Natural killer cell (primary cell): ENCODE measurements at places on chromosomes 3 and 15.
A peak's percentile ranks its signal among the peaks of the same experiment; 100 is the strongest.

DNA sequence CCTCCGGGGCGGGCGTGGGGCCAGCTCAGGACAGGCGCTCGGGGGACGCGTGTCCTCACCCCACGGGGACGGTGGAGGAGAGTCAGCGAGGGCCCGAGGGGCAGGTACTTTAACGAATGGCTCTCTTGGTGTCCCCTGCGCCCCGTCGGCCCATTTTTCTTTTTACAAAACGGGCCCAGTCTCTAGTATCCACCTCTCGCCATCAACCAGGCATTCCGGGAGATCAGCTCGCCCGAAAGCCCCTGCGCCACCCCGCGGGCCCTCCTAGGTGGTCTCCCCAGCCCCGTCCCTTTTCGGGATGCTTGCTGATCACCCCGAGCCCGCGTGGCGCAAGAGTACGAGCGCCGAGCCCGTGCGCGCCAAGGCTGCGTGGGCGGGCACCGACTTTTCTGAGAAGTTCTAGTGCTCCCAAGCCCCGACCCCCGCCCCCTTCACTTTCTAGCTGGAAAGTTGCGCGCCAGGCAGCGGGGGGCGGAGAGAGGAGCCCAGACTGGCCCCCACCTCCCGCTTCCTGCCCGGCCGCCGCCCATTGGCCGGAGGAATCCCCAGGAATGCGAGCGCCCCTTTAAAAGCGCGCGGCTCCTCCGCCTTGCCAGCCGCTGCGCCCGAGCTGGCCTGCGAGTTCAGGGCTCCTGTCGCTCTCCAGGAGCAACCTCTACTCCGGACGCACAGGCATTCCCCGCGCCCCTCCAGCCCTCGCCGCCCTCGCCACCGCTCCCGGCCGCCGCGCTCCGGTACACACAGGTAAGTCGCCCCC is at the start of gene THBS1:
Gene THBS1 (plus strand): TSS at position 595 of the 757 bp plus-strand sequence. CDS start 779 bp downstream, outside the sequence.
- DNase-seq = peak; percentile 39

- DNase-seq = no peak
Measured at GRCh38 chr3:97994328-97994945, 22.2 kb upstream of the RIOX2 start.

DNA sequence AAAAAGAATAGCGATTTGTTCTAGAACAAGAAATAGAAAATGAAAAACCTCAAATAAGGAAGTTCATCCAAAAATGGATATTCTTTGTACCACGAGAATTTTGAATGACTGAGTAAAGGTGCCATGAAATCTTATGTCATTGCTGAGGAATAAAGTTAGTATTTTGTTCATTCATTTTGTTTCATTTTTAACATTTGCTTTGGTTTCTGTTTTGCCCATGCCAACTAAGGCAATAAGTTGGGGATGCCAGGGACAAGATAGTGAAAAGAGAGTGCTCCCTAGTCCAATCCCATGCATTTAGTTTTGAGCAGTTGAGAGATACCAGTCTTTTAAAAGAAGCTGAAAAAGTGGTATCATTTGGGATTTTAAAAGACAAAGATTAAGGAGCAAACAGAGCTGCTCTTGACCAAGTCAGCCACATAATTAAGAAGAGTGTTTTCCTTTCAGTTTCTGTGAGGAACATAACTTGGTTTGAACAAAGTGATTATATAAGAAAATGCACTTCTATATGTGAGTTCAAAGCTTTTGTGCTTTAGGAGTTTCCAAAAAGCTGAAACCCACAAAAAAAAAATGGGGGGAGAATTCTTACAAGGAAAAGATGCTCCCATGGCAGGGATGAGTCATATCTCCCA is 201.4 kb downstream of the PLOD2 start:
- no peak for DNase-seq

- DNase-seq = no peak
Measured at GRCh38 chr3:36193448-36193847, 186.9 kb upstream of the STAC start.

GRCh38 chr3:186413615-186414415 is 51.8 kb upstream of the DGKG start:
- peak; percentile 27 for DNase-seq

DNA sequence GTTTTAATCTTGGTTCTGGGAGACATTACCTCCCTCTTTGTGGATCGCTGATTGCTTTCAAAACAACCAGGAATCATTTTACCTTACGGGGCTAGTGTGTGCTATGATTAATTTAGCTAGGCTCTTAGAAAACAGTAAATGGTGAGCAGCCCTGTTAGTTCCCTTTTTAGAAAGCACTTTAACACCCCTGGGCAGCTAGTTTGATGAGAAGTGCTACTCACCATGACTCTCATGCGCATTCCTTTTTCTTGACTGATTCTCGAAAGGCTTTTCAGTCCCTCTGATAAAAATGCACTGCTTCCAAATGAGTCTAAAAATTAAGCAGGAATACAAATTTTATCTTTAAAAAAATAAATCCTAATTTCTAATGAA is 75.3 kb upstream of the LEKR1 start:
- no peak for DNase-seq

GRCh38 chr3:57779666-57780065 is 23.6 kb downstream of the SLMAP start:
- DNase-seq = no peak

DNA sequence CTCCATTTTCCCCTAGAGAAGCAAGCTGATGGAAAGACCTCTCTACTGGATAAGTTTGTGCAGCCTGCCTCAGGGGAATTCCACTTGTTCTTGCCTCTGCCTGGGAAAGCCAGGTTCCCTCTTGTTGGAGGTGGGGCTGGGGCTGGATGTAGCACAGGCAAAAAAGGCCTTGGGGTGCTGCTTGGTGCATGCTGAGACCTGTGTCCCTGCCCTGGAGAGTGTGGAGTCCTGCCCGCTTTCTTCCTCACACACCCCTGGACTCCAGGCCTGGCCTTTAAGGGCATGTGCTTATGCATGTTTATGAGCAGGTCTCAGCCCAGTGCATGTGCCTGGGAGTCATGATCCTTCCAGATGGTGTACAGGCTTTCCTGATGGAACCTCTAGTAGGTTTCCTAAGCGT is 23.5 kb upstream of the JMJD7 start:
- DNase-seq = no peak

DNA sequence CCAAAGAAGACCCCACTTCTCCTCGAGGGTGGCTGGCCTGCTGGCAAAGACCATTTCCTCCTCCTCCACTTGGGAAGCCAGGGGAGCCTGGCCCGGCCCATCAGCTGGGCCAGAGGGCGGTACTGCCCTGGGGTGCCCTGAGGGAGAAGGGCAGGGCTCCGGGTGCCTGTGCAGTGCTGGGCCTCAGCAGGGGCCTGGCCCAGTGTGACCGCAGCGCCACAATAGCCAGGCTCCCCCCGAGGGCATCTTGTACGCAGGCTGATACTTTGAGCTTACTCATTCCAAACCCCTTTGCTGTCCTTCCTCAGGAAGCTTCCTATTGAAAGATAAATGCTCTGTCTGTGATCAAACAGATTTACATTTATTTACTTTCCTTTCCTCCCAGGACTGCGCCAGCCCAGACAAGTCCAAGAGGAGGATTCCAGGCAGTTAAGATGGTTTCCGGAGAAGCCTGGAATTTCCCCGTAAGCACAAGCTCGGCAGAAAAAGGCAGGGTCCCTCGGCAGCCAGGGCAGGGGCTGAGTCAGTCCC is 240.1 kb downstream of the XXYLT1 start:
- DNase-seq = no peak

- DNase-seq = no peak
Measured at GRCh38 chr3:129560911-129561594, 18.1 kb downstream of the H1-8 start.

GRCh38 chr3:194091141-194091540 is 44.8 kb upstream of the HES1 start:
- no peak for DNase-seq

DNA sequence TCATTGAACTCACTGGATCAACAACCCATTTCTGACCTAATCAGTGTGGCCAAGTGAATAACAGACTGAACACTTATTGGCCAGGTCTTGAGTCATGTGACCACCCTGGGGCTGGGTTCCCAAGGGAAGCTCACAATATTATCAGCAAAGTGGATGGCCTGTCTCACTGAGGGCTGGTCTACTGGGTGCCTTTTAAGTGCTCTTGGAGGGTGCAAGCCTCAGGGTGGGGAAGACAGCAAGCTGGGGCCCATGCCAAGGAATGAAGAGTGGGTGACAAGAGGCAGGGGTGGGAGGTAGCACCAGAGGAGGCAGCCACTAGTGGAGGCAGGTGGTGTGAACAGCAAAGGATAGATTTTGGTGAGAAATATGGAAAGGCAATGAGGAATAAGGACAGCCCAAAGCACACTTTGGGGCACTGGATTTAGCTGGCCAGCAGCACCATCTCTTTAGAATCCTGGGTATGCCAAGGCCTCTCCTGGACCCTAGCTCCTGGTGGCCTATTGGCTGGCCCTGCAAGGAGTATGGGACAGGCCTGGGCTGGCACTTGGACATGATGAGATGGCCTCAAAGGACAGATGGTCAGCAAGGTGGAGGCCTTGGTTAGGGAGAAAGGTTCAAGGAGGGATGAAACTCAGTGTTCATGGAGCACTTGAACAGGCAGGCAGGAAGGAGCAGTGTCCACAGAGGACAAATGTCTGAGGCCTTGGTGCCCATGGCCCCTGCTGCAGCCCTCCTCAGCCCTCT is 34.2 kb downstream of the HMCES start:
- DNase-seq = peak; percentile 24

DNA sequence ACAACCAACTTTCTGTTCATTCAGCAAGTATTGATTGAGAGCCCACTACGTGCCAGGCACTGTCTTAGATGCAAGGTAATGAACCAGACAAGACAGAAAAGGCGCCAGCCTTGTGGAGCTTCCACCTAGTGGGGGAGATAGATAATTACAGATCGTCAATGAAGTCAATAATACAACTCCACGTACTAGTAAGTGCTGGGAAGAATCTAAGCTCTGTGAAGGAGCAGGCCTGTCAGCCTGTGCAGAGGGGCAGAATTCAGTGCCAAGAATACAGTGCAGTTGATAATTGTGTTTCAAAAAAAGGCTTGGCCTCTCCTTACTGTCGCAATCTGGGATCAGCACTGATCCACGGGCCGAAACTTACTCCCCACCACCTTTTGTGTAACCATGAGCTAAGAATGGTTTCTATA is 186.3 kb downstream of the FEZF2 start:
- DNase-seq = no peak

DNA sequence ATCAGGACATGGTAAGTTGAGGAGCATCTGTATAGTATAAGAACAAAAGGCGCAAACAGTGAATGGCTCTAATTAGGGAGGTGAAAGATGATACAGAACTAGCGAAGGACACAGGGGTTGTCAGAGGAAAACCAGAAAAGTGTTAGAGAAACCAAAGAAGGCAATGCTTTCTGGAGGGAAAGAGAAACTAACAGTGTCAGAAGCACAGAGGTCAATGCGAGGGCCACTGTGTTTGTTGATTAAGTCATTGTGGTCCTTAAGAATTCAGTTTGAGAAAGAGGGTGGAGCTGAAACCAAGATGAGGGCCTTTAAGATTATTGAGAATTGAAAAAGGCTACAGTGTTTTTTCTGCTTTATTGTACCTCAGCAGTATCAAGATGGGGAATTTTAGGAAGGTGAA is 28.8 kb downstream of the ATG7 start:
- peak; percentile 48 for DNase-seq

GRCh38 chr3:196149375-196149774 is 61.8 kb downstream of the ZDHHC19 start:
- no peak for DNase-seq

DNA sequence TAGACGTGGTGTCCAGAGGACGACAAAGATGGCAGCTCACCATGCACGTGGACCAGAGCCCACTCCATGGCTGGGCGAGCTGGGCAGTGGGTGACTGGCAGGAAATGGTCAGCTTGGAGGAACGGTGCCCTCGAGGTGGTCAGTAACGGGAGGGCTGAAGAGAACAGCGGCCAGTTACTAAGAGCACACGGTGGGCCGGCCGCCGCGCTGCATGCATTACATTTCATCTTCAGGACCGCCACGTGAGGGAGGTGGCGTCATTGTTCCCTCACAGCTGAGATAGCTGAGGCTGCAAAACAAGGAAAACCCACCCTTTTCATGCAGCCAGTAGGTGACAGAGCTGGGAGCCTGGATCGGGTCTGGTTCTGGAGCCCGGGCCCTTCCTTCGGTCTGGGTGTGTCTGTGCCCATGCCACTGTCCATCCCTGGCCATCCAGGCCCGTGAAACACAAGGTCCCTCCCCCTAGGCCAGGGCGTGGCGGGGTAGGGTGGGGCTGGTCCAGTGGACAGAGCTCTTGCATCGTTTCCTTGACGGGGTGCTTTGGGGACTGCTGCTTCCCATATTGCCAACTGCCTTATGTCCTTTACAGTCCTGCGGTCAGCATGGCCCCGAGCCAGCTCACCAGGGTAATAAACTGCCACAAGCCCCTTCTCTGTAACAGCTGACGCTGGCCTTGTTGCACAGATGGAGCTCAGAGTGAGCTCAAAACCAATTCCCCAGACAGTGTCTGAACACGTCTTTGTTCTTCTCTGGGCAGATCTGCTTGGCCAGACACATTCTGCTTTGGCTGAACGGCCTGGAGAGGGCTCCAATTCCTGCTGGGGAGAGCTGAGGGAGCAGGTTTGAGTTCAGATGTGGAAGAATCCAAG is 51.8 kb downstream of the RGMA start:
- DNase-seq = no peak

GRCh38 chr3:72756900-72757299 is 91.3 kb downstream of the SHQ1 start:
- no peak for DNase-seq

DNA sequence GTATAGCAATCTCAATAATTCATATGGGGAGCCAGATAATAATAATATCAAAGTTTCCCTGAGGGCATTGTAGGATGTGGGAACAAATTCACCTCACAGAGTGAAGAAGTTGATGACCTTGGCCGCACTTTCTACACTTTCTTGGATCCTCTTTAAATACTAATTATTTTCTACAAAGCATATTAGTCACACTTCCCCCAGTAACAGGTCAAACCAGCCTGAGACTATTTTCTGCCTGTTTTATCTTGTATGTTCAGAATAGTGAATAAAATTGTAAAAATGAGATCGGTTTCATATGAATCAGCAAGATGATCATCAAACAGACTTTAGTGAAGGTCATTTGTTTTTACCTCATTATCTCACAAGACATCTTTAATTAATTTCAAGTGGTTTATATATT is 2.3 kb upstream of the OR5K3 start:
- DNase-seq = no peak

GRCh38 chr3:64345371-64345770 is 120.1 kb upstream of the PRICKLE2 start:
- no peak for DNase-seq
